ENCODE measurements at places on chromosomes 7 and 10. TPM values are rescaled to one million over a fixed set of nuclear protein-coding genes. Genes with fewer than 3 reads are reported as not detected.

The ITIH5 gene
- total RNA-seq, result 10.8 TPM

The FHIP2A gene
- total RNA-seq, result 26.6 TPM

The ALOX5 gene
- 3.2 TPM for total RNA-seq

The SUFU gene
- 7.9 TPM for total RNA-seq

The CALML5 gene
- not detected for total RNA-seq

The CLDN12 gene
- total RNA-seq, result 40.3 TPM

The CAV1 gene
- total RNA-seq, result 266 TPM

The JAKMIP3 gene
- total RNA-seq, result 1.7 TPM

The PRSS2 gene
- not detected for total RNA-seq

The SCIN gene
- total RNA-seq, result not detected

The ELMO1 gene
- 10.0 TPM for total RNA-seq

The ZPBP gene
- total RNA-seq, result not detected

The CHAT gene
- not detected for total RNA-seq

The SPDYE1 gene
- total RNA-seq, result not detected

The GBX1 gene
- 1.9 TPM for total RNA-seq

The HOXA4 gene
- total RNA-seq, result not detected

The PCDH15 gene
- 0.19 TPM for total RNA-seq

The AUTS2 gene
- total RNA-seq, result 10.5 TPM

The VSTM2A gene
- not detected for total RNA-seq

The SMKR1 gene
- not detected for total RNA-seq

The GPER1 gene
- total RNA-seq, result 3.0 TPM

The VWA2 gene
- not detected for total RNA-seq

The CRHR2 gene
- total RNA-seq, result 0.19 TPM

The HOXA6 gene
- not detected for total RNA-seq

The SUN3 gene
- total RNA-seq, result not detected

The ANXA8 gene
- total RNA-seq, result not detected

The TRIM50 gene
- total RNA-seq, result 0.33 TPM

The C10orf62 gene
- 1.5 TPM for total RNA-seq

The GHRHR gene
- not detected for total RNA-seq

The CAMK1D gene
- total RNA-seq, result 2.5 TPM

The KIAA1549 gene
- 2.1 TPM for total RNA-seq

The ABCB4 gene
- total RNA-seq, result 4.2 TPM

The OIT3 gene
- total RNA-seq, result not detected

The KCND2 gene
- not detected for total RNA-seq

The TAS2R5 gene
- 0.47 TPM for total RNA-seq

The MEOX2 gene
- 7.7 TPM for total RNA-seq

The STEAP1 gene
- 1.2 TPM for total RNA-seq

The TMEM184A gene
- 0.36 TPM for total RNA-seq

The CDC123 gene
- 41.8 TPM for total RNA-seq

The TLL2 gene
- total RNA-seq, result 7.0 TPM

The ATXN7L1 gene
- total RNA-seq, result 6.2 TPM

The UPP1 gene
- 19.8 TPM for total RNA-seq

The UCN3 gene
- not detected for total RNA-seq

The NPFFR1 gene
- not detected for total RNA-seq

The ATE1 gene
- 34.4 TPM for total RNA-seq

The SPDYE5 gene
- not detected for total RNA-seq

The PVRIG gene
- total RNA-seq, result not detected

The SPRN gene
- not detected for total RNA-seq

The OR6V1 gene
- not detected for total RNA-seq

The GSTO2 gene
- total RNA-seq, result 0.80 TPM

The AKR1B15 gene
- not detected for total RNA-seq

The SH2D4B gene
- total RNA-seq, result not detected

The TMEM139 gene
- 8.8 TPM for total RNA-seq

The PAPOLB gene
- total RNA-seq, result 0.05 TPM

The TIAL1 gene
- 73.9 TPM for total RNA-seq

All from left ventricle myocardium inferior (tissue), 1 donor.